CD4-positive, alpha-beta T cell (primary cell): ENCODE measurements at places on chromosomes 16 and 17.

- no peak for DNase-seq
These were observed 2.5 kb upstream of the ATP6V0C start for GRCh38 chr16:2511128-2511800.

- no peak for DNase-seq
These were observed 83.2 kb downstream of the ARHGAP23 start for GRCh38 chr17:38511150-38512108.

- DNase-seq: no peak
These were observed 2.7 kb downstream of the OTOP3 start for GRCh38 chr17:74938194-74938950.

- no peak for DNase-seq
These were observed 41.4 kb upstream of the SLFN13 start for GRCh38 chr17:35489944-35490343.

- DNase-seq: no peak
These were observed 32.0 kb downstream of the GSE1 start for GRCh38 chr16:85645021-85645589.

GRCh38 chr17:17568772-17569195 is 22.7 kb downstream of the PEMT start:
- DNase-seq: peak; percentile 59

DNA sequence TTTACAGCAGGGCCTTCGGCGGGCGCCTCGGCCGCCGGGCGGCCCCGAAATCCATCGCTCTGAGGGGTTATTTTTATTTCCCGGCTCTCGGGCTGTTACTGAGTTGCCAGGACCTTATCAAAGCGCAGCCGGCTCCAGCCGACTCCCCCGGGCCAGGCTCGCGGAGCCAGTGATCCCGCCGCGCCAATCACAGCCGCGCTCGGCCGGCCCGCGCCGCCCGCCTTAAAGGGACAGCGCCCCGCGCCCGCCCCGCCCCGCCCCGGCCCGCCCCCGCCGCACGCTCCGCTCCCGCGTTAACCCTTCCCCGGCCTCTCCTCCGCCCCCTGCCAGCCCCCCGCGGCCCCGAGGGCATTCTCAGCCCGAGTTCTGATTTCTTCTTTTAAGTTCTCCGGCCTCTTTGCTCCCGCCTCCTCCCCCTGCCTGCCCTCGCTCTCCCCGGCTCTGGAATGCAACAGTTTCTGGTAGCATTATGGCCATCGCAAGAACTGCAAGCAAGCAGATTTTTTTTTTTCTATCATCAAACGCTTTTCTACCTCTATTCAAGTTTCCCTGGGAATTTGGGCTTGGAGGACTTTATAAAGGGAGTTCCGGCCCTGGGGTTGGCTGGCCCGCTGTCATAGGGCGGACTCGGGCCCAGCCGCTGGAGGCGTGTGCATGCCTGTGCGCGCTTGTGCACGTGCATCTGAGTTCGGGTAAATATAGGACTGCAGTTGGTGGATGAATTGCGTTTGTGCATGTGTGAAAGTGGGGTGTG is at the start of gene AXIN2:
Gene AXIN2, minus strand, starts transcription at position 197 of the 754 bp plus-strand sequence. CDS start 3,028 bp downstream, outside the sequence.
- DNase-seq: peak; percentile 91

GRCh38 chr17:7748076-7748775 is 30.7 kb downstream of the DNAH2 start:
- no peak for DNase-seq

GRCh38 chr16:3186946-3187690 is 886 bp upstream of the OR1F1 start:
- DNase-seq: no peak

- no peak for DNase-seq
These were observed 29.8 kb upstream of the RASD1 start for GRCh38 chr17:17525956-17526355.

DNA sequence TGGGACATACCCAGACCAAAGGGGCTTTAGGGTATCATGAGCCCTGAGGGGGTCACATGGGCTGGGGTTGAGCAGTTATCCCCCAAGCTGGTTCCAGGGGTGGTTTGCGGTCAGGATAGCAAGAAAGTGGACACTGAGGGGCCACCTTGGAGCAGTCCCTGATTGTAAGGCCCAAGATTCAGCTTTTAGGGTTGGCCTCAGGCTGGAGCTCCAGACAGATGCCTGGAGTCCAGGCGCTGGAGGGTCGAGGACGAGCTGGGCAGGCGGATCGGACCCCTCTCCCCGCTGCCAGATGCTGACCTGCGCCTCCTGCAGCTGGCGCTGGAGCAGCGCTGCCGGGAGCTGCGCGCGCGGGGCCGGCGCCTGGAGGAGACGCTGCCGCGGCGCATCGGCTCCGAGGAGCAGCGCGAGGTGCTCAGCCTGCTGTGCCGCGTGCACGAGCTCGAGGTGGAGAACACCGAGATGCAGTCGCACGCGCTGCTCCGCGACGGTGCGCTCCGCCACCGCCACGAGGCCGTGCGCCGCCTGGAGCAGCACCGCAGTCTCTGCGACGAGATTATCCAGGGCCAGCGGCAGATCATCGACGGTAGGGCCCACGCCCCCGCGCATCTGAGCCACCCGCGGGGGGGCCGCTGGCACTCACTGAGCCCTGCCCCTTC is 10.0 kb downstream of the BTBD17 start:
- DNase-seq: no peak

- DNase-seq: no peak
These were observed 28.1 kb downstream of the SCPEP1 start for GRCh38 chr17:57006040-57006439.

GRCh38 chr17:65228734-65229620 is 91.8 kb downstream of the RGS9 start:
- DNase-seq: peak; percentile 4

DNA sequence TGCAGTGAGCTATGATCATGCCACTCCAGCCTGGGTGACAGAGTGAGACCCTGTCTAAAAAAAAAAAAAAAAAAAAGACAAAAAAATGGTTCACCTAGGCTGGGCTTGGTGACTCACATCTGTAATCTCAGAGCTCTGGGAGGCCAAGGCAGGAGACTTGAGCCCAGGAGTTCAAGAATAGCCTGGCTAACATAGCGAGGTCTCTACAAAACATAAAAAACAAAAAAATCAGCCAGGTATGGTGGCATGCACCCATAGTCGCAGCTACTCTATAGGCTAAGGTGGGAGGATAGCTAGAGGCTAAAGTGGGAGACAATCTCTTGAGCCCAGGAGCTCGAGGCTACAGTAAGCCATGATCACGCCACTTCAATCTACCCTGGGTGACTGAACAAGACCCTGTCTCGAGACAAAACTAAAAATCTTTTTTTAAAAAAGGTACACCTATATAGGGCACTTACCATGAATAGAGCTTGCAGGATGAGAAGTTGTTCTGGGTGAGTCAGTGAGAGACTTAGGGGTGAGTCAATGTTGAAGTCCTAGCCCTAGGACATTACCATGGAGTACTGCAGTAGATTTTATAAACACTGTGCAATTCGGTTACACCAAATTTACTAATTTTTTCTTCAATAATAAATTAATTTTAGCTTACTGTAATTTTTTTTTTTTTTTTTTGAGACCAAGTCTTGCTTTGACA is 19.0 kb downstream of the USP32 start:
- DNase-seq: no peak

DNA sequence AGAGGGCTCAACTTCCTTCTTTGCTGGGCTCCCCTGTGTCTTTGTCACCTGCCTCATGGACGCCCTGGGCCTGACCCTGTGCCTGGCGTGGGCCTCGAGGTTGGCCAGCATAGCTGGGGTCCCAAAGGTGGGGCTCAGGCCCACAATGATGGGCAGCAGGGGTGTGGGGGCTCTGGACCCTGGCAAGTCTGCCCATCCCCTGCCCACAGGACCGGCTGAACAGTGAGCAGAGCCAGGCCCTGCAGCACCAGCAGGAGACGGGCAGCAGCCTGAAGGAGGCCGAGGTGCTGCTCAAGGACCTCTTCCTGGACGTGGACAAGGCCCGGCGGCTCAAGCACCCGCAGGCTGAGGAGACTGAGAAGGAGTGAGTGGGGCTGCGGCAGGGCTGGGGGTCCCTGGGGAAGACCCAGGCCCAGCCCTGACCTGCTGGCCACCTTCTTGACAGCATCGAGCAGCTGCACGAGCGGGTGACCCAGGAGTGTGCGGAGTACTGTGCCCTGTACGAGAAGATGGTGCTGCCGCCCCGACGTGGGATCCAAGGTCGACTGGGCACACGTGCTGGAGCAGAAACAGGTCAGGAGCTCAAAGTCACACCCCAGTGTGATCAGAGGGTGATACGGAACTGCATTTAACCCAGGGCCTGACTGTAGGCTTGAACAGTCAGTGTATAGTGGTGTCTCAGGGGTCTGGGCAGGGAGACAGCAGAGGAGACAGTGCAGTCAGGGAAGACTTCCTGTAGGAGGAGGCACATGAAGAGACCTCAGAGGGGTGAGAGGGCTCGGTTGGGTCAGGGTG is 3.8 kb downstream of the EVPLL start:
- no peak for DNase-seq

DNA sequence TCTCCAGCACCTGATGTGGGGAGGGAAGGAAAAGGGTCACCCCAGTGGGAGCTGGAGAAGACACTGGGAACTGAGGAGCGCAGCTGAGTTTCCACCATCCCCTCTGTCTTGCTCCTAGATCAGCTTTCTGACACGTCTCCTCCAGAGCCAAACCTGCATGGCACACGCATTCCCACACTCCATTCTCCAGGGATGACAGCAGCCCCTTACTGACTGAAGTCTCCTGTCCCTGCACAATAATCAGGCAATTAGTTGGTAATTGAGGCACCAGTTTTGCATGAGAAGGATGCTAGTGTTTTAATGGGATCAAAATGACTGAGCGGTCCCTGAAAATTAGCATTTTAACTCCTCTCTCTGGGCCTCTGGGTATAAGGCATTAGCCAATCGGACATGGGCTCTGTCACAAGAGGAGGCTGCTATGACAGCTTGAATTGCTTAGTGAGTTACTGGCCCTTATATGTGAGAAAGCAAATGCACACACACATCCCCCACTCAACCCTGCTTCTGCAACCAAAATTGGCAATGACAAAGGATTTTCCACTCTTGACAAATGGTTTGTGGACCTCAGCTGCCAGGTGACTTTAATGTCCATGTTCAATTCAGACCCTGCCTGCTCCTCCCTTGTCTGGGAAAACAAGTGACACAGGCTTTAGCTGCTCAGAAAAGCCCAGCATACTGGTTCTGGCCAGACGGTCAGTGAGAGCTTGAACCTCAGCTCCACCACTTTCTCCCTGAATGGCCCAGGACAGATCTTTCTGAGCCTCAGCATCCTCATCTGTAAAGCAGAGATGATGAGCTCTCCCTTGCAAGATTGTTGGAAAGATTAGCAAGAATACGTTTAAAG is 57.2 kb upstream of the SREBF1 start:
- DNase-seq: no peak

DNA sequence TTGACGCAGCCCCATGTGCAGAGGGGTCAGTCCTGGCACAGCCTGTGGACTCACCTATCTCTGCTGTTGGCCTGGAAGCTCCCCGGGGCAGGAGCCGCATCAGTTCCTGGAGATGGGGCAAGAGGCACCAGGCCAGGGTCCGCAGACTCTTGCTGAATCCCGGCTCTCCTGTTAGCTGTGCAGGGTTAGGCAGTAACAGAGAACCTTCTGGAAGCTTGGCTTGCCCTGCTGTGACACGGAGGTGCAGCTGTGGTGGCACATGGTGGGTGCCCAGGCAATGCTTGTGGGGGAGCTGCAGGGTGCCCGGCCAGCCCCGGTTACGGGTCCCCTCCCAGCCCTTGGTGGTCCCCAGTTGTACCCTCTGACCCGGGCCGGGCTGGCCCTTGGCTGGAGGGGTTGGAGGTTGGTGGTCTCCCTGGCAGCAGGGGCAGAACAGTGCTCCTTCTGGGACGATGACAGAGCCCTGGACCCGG is 26.0 kb upstream of the ZNF469 start:
- no peak for DNase-seq

DNA sequence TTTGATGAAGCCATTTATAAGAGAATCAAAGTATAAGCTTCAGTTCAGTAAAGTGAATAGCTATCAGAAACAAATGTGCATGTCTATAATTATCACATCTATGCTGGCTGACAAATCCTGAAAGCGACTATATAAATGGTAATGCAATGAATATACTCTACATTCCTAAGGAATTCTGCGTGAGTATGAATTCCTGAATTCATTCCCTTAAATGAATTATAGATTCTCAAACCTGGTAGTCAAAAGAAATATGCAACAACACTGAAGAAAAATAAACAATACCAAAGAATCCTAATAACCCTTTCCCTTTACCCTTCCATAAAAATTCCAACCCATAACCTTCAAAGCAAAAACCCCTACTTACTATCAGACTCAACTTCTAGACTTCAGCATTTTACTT is 416.6 kb upstream of the PMFBP1 start:
- no peak for DNase-seq

GRCh38 chr16:27232061-27232900 is 29.0 kb downstream of the KDM8 start:
- DNase-seq: peak; percentile 54

- no peak for DNase-seq
These were observed 8.8 kb downstream of the CD2BP2 start for GRCh38 chr16:30346286-30346685.

GRCh38 chr17:39270923-39271322 is 45.2 kb upstream of the STAC2 start:
- DNase-seq: no peak

DNA sequence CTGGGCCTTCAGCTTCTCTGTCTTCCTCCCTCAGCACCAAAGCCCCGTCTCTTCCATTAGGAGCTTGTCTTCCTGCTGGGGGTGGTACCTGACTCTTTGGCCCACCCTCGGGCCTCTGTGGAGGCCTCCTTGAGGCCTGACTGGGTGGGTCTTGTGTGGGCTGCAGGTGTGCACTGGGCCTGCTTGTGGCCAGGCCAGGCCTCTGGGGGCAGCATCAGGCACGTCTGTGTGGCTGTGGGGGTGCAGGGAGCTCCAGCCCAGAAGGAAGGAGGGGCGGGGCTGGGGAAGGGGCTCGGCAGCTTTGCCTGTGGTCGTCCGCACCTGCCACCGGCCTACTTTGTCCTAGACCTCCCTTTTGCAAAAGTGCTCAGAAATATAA is 7.0 kb downstream of the PIGQ start:
- DNase-seq: no peak

- DNase-seq: no peak
These were observed 834 bp downstream of the CDH8 start for GRCh38 chr16:62035115-62036092.

- DNase-seq: no peak
These were observed 23.5 kb downstream of the CACNG1 start for GRCh38 chr17:67067571-67068482.

DNA sequence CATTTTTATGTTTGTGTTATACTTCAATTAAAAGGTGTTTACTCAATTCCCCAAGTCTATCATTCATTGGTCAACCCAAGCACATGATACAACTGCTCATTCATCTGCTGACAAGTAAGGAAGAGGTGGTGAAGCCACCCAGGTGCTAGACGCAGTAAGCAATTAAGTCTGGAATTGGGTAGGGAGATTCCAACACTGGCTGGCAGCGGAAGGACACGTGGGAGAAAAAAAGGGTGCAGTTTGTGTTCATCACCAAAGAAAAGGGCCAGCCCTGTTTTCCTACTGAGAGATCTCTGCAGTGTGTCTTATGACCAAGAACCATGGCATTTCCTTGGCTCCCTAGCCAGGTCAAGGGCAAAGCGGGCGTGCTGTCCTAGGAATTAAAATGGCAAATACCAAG is 11.8 kb upstream of the ZNF23 start:
- DNase-seq: no peak
